EH (cell line): ENCODE measurements at places on chromosomes 2 and 18.

DNA sequence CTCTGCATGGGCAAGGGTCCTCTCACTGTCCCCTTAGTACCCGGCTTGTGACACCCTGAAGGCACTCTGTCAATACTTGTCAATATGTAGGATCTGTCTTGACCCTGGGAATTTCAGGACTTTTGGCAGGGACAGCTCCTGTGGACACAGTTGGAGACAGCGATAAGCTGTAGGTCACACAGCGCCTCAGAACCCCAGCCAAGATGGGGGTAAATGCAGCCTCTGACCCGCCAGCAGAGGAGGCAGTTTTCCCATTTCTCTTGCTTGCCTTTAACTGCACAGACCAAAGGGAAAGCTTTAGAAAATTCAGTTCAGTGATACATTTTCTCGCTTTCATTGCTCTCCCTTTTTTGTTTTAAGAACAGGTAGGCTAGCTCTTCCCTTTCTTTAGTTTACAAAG lies 54.8 kb upstream of the KLHL29 start:
- DNase-seq, result peak; percentile 48

GRCh38 chr2:124953921-124954320 lies 928.8 kb downstream of the CNTNAP5 start:
- DNase-seq, result no peak

DNA sequence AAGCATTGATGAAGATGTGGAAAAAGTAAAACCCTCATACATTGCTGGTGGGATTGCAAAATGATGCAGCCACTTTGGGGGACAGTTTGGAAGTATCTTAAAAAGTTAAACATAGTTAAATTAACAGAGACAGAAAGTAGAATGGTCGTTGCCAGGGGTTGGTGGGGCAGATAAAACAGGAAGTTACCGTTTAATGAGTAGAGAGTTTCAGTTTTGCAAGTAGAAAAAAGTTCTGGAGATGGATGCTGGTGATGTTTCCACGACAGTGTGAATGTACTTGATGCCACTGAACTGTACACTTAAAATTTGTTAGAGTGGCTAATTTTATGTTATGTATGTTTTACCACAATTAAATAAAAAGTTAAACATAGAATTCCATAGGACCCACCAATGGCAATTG lies 44.5 kb upstream of the EGR4 start:
- DNase-seq, result no peak

DNA sequence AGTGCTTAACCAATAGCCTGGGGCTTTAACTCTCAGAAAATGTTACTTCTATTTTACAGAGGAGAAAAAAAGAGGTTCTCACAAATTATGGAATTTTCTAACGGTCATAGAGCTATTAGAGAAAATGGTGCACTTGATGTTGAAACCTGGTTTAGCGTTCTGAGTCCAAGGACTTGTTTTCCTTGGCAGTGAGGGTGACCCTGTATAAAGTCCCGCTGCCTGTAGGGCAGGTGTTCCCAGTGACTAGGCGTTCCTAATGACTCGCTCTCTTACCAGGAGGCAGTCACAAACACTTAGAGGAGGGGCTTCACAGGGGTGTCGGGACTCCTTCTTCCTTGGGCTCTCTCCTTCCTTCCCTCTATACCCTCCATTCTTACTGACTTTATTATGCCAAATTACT lies 175.8 kb downstream of the ACTR3 start:
- DNase-seq, result no peak

GRCh38 chr2:85078536-85078935 lies 54.7 kb upstream of the TCF7L1 start:
- no peak for DNase-seq

- DNase-seq, result peak; percentile 63
These were observed 47.4 kb upstream of the NXPH2 start for GRCh38 chr2:138827426-138828054.

DNA sequence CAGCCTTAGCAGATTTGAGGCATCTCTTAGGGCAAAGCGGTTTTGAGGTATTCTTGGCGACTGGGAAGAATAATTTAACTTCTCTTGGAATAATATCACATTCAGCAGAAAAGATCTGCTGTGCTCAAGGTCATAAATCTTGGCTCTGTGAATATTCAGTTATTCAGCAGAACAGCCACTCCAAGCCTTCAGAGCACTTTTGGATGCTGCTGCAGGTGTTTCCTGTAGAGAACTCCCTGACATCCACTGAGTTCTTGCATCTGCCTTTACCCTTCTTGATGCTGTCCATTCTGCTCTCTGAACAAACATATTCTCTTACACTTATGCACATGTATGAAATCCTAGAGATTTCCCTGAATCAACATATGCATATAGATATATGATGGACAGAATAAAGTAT lies 390.3 kb downstream of the NRXN1 start:
- DNase-seq, result no peak

DNA sequence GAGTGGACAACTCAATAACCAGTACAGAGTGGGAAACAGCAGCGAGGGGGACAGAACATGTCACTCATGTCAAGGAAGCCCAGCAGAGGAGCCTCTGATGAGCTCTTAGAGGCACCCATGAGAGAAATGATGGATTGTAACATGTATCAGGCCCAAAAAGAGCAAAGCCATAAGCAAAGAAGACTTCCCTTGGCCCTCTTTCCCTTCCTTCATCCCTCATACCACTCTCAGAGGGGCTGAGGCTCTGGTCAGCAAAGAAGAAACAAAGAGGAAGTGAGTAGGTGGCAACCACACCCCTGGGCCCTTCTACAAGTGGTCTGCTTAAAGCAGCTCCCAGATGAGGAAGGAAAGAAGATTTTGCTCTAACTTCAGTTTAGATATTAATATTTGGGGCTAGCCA lies 112.8 kb downstream of the CDC42EP3 start:
- no peak for DNase-seq

DNA sequence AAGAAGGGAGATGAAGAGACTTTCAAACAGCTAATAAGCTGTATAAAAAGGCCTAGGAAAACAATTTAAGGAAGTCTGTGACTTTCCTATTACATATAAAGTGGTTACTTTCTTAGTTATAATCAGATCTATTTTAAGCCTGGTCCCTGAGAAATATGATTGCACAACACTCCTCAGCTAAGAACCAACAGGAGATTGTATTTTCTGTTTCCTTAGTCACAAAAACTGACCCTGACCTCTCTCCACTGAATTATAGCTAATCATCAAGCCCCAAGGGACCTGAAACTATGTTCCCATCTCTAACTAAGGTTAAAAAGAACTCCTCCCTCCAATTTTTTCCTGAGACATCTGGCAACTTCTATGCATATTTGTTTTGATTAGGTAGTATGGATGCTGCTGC lies 106.9 kb downstream of the ROCK1 start:
- DNase-seq, result peak; percentile 88

DNA sequence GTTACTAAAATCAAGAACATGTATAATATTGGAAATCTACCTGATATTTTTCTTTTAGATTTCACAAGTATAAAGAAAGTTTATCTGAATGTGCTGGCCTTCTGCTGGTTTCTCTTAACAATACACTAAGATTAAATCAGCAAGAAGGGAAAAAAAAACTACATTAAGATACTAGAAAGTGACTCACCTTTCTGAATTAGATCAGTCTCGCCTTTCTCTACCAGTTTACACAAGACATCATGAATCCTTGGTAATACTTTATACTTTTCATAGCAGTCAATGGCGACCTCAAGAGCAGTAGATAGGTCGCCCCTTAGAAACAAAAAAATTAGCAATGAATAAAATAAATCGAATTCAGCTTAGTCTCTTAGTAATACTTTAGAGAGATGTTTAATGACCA lies 61.2 kb downstream of the LRPPRC start:
- peak; percentile 3 for DNase-seq

DNA sequence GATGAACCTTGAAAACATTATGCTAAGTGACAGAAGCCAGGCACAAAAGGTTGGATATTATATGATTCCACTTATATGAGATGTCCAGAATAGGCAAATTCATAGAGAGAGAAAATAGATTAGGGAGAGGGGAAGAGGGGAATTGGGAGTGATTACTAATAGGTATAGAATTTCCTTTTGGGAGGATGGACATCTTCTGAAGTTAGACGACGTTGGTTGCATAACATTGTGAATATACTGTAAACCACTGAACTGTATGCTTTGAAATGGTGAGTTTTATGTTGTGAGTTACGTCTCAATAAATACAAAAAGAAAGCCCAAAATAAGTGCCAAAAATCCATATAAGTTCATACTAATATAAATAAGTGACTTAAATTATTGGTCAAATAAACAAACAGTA lies 18.6 kb upstream of the CYP26B1 start:
- DNase-seq, result no peak

- DNase-seq, result no peak
These were observed 3.6 kb downstream of the USP39 start for GRCh38 chr2:85619617-85620016.

DNA sequence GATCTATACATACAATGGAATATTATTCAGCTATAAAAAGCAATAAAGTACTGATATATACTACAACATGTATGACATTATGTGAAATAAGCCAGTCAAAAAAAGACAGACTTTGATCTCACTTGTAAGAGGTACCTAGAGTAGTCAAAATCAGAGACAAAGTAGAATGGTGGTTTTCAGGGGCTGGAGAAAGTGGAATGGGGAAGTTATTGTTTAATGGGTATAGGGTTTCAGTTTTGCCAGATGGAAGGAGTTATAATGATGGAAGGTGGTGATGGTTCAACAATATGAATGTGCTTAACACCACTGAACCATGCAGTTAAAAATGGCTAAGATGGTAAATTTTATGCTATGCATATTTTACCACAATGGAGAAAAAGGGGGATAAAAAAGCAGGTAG lies 6.3 kb downstream of the COBLL1 start:
- no peak for DNase-seq

- DNase-seq, result peak; percentile 28
These were observed 38.5 kb upstream of the TRIB2 start for GRCh38 chr2:12678186-12678585.
